ENCODE measurements at places on chromosomes 5 and 9.

- DNase-seq: no peak
These were observed 11.9 kb downstream of the TRMO start for GRCh38 chr9:97910357-97910756.

GRCh38 chr9:137227054-137227852, at the start of gene RNF224:
Gene RNF224 (plus strand): TSS chr9:137227502. CDS start chr9:137228336, 834 bp downstream.
- DNase-seq: peak; percentile 84

GRCh38 chr9:13264788-13265187, 14.7 kb downstream of the MPDZ start:
- DNase-seq: no peak

GRCh38 chr5:68443091-68443490, 227.5 kb downstream of the PIK3R1 start:
- no peak for DNase-seq

- no peak for DNase-seq
These were observed 342.9 kb upstream of the RPS23 start for GRCh38 chr5:82620957-82621600.

GRCh38 chr9:131096269-131097125, at the start of gene AIF1L:
Gene AIF1L (plus strand): TSS chr9:131096531. CDS start chr9:131096630, 99 bp downstream.
- no peak for DNase-seq

- no peak for DNase-seq
These were observed 220.8 kb upstream of the RFX3 start for GRCh38 chr9:3746296-3747275.

- no peak for DNase-seq
These were observed 119.5 kb upstream of the PLCXD3 start for GRCh38 chr5:41629897-41630296.

DNA sequence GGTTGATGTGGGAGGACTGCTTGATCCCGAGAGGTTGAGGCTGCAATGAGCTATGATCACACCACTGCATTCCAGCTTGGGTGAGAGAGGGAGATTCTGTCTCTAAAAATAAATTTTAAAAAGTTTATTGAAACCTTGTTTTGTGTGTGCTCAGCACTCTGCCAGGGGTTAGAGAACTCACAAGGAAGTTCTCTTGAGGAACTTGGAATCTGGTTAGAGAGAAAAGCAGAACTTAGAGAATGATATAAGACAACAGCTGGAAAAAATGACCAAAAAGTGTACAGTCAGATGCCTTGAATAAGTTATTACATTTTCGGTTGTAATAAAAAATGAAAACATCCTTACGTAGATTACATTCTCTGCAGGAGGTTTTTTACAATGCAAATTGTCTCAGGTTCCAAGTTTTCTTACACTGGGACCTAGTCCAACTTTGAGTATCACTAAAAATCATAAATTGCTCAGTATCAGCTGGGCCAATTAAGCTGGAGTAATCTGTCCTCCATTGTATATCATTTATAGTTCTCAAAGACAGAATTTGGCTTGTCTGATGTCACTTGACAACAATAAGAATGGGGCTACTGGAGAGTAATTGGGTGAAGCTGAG, 21.7 kb upstream of the TENT2 start:
- DNase-seq: no peak

DNA sequence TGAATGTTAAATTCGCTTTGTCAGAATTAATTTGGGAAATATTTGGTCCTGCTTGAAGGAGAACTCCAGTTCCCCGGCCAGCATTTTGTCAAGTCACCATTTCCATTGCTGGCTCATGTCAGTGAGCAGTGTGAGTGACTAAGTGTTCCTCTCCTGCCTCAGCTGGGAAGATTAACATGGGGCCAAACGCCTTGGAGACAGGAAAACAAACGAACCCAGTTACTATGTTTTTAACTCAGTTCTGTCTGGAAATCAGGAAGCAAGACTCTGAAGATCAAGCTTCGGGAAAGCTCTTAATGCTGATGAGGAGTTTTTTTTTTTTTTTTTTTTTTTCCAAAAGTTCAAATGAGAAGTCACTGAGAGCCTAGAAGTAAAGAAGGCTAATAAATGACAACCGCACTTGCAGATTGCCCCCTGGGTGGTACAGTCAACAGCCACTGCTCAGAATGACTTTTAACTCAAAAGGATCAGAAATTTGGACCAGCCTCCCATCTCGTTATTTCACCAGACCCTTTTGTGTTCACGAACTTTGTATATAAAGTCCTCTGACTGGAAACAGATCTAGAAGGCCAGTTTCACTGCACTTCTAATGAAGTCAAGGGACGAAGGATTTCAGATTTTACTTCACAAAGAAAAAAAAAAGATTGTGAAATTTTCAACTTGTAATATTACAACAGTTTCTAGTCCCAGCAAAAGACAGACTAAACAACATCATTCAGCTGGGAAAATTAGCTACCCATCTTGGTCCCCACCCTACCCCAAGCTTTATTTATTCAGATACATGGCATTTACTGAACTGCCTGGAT, 121.3 kb downstream of the LHFPL2 start:
- DNase-seq: no peak

GRCh38 chr9:117211280-117211679, 203.6 kb downstream of the ASTN2 start:
- DNase-seq: no peak

GRCh38 chr9:83754383-83754977, 46.7 kb upstream of the UBQLN1 start:
- DNase-seq: no peak

DNA sequence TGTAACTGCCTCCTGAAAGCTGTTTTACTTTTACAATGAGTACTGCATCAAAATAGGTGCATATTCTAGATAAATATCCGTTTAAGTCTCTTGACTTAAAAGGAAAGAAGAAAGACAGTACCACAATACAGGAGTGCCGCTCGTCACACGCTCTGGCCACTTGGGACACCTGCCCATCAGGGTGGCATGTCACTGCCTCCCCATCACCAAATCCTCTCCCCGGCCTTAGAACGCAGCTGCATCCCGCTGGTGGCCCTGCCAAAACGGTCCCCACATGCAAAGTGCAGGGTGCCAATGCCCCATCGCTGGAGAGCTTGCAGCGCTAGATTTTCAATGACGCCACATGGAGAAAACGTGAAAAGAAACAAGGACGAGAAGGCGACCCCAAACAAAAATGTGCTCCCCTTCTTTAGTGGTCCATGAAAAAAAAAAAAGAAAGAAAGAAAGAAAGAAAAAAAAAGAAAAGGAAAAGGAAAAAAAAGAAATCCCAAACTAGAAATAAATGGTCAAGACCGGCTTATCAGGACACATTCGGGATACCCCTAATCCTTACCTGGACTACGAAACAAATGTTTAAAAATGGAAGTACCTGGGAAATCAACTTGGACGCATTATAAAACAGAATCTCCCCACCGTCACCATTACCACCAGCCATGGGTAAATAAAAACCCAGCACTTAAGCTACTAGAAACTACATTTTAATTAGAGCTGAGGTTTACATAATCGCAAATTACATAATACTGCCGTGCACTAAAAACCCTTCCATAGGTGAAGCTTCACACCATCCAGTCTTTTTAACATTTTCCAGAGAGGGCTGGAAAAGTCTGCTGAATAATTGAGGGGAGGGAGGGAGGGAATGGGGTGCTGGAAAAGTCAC, 1.0 kb downstream of the ANKH start:
- peak; percentile 50 for DNase-seq

GRCh38 chr9:133848471-133849109, 110.4 kb upstream of the SARDH start:
- DNase-seq: no peak

DNA sequence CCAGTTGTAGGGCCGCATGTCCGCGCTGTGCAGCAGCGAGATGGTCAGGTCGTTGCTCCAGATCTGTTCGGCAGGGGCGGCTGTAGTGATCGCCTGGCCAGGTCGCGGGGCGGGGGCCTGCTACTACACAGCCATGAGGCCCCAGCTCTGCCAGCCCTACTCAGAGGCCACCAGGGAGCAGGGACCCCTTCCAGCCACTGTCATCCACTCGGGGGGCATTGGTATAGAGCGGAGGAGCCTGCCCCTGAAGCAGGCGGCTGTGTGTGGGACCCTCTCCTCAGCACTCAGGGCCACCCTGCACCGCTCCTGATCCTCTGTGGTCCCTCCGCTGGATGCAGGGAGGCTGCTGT, 1.7 kb downstream of the FBXW5 start:
- peak; percentile 51 for DNase-seq

DNA sequence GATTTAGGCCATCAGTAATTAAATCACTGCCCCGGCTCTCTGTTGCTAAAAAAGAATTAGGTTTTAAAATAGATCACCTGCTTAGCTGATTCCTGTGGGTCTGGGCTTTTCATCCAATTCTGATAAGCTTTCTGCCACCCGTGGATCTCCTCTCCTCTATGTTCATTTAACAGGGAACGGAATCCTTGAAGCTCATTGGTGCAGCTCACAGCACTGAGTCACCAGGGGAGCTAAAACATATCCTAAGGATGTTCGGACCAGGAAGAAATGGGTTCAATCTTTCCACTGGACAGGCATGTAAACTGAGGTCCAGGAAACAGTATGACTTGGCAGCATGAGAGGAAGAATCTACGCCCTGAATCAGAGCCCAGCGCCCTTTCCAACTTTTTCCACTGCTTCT, 267.1 kb upstream of the GRIA1 start:
- DNase-seq: no peak

DNA sequence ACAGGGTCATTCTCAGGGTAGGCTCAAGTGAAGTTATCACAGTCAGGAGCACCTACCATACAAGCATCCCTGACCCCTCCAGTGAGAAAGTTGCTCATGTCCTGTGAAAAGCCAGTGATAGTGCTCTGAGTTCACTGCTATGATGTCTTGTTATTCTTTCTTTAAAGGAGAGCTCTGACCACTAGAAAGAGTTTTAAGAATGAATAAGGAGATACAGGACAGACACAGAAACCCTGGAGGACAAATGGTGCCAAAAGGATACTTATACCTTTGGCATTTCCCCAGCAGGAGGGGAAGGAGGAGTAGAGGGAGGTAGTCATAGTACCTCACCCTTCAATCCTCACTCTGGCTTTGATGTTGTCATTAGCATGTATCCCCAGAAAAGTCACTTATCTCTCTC, 84.0 kb upstream of the AGXT2 start:
- DNase-seq: no peak

- no peak for DNase-seq
These were observed 77.3 kb downstream of the KCTD16 start for GRCh38 chr5:144248015-144248414.

DNA sequence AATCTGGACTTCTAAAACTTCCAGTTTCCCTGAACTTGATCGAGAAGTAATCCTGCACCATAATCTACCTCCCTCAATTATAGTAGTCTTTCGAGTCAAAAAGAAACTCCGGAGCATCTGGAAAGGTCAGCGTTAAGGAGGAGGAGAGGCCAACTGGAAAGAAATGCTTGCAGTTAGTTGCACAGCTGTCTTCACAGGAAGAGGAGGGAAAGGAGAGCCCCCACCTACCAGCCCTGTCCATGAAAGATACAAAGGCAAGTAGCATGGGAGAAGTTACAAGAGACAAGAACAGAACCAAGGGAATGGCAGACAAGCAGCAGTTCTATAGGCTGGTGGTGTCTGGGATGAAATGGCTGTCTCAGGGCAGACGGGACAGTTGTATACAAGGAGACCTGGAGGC, 170.6 kb downstream of the RAB3C start:
- DNase-seq: no peak

DNA sequence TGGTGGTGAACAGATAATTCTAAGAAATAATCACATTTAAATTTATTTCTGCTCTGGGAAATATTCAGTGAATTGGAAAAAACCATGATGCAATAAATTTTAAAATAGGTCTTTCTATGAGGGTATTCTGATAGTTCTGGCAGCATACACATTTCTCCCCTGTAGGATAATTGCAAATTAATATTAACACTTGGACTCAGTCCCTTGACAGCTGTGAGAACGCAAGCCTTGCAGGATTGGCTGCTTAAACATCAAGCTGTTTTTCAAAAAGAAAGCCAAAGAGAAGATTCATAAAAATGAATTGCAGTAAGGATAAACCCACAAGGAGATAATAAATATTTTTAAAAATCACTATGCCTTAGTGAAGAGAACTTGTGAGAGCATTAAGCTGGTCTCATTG, 180.0 kb downstream of the MTRR start:
- DNase-seq: no peak

DNA sequence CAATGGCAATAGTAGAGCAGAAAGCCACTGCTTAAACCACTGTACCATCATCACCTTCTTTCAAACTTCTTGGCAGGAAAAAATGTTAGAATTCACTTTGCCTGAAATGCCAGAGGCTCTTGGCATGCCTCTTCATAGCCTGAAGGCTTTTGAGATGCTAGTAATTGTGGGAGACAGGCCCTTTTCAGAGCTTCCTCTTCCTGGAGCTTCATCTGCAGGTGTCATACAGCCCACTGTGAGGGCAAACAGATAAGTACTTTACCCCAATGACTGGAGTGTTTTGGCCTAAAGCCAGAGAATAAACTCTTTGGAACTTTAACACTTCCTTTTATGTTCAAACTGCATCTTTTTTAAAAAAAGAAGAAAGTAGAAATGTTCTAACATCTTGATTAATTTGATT, 81.3 kb upstream of the TMEM171 start:
- DNase-seq: no peak

DNA sequence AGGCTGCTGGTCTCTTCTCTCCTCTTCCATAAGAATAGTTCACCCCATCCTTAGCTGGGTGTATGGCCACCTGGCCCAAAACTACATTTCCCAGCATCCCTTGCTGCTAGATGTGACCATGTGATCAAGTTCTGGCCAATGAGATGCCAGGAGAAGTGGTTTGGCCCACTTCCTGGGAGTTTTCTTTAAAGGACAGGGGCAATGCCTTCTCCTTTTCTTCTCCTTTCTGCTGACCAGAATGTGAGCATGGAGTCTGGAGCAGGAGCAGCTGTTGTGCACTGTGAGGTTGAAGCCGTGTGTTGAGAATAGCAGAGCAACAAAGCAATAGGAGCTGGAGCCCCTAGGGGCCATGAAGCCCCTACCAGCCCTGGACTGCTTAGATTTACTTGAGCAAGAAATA, 36.8 kb downstream of the C9orf50 start:
- DNase-seq: peak; percentile 73

DNA sequence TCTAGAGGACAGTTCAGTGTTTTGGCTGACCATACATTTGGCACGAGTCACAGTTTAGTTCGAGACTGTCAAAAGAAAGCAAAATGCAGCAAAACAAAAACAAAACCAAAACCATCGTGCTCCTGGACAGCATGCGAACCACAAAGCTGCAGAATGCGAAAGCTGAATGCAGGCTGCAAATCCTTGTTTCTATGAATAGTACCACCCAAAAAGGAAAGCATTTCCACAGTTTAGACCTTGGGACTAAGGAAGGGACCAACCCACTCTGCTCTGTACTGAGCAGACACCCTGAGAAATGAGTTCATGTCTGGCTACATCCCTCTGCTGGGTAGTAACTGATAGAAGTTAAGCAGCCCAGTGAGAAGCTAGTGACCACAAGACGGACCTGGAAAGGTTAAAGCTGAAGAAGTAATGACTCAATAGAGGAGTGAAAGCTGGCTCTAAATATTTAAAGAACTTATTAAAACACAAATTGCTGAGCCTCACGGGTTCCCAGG, 3.9 kb downstream of the GCNT4 start:
- no peak for DNase-seq
